Astrocyte of the spinal cord (primary cell): ENCODE measurements at places on chromosomes 12 and 14.

DNA sequence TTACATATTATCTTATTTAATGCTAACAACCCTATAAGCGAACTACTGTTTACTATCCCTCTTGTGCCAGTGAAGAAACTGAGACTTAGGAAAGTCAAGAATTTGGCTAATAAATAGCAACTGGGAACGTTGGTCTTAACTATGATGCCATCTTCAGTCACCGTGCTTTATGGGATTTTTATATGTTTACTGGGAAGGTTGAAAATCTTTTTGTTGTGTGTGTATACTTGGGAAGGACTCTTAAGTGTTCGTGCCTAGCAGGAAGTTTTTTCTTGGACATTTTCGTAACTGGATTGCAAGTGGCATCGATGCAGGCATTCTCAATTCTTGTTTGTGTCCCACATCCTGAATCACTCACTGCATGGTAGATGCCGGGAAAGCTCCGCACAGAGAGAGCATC is 9.4 kb downstream of the SFSWAP start:
- DNase-seq: no peak

- peak; percentile 66 for DNase-seq
Observed at GRCh38 chr12:10331642-10332239, 24.1 kb downstream of the KLRD1 start.

GRCh38 chr14:104199266-104199895 is 61.0 kb downstream of the KIF26A start:
- no peak for DNase-seq

- peak; percentile 33 for DNase-seq
Observed at GRCh38 chr12:116346222-116346621, 68.7 kb upstream of the MED13L start.

GRCh38 chr14:36538051-36538450 is 18.0 kb upstream of the NKX2-1 start:
- DNase-seq: no peak

DNA sequence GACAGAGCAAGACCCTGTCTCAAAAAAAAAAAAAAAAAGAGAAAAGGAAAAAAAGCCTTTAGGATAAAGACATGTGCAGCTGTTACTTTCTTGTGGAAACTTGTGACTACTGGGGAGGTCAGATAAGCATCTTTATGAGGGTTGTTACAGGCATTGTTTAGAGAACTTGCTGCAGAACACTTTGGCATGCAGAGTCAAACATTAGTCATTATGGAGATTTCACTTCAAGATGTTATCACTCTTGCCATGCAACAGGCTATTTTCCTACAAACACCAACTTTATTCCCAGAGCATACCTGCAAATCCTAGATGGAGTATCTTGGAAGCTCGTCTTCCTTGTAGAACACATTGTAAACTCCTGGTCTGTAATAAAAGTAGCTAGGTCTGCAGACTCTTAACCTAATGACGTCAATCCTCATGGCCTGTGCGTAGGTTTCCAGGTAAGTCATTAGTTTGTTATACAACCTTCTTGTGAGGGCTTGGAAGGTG is 36.3 kb upstream of the WDR89 start:
- DNase-seq: peak; percentile 35

- no peak for DNase-seq
Observed at GRCh38 chr14:53710615-53711014, 246.0 kb downstream of the BMP4 start.

DNA sequence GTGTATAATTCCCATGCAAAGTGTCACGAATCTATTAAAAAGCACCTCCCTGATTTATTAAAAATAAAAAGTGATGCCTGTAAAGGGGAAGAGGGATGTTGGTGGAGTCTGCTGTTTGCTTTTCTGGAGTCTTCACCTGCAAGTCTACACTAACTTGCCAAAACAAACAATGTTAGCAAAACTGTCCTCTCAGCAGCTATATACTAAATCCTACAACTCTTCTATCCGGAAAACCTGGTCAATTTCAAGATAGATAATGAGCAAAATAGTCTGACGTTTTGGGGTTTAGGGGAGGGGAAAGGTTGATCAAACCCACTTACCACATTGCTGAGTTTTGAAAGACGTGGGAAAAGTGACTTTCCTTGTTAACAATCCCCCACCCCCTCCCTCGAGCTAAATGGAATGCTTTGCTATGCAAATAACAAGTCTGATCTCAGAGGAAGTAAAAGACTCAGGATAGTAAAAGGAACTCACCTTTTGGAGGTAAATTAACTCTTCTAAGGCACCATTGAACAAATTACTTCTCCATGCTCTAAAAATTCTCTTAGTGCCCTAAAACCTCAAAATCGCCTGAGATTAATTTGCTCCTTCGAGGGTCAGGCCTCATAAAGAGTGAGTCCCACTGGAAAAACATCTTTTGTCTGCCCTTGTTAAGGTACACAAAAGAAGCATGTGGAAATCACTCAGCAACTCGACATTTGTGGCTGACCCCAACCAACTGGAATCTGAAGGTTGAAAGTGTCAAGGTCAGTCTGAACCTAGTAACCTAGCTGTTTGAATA is 13.5 kb downstream of the BMP4 start:
- no peak for DNase-seq

- no peak for DNase-seq
Observed at GRCh38 chr14:68450391-68451120, 342.3 kb downstream of the ZFP36L1 start.

DNA sequence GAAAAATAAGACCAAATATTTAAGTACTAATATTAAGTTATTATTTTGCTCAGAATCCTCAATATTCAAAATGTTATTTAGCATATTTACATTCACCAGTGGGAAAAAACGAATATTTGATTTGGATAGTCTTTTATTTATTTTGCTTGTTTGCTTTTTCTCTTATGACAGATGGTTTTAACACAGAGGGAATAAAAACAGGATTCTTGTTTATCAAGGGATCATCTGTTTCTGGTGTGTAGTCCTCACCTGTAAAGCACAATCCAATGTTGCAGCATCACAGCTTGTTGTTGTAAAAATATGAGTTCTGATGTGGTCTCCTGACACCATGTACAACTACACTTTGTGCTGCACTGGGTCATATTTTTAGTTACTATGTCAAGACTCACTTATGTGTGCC is 103.9 kb downstream of the AVPR1A start:
- no peak for DNase-seq

GRCh38 chr12:16385782-16386646 is 38.6 kb downstream of the MGST1 start:
- DNase-seq: peak; percentile 73

- peak; percentile 83 for DNase-seq
Observed at GRCh38 chr12:127655691-127656090, 611.3 kb upstream of the TMEM132C start.

- DNase-seq: no peak
Observed at GRCh38 chr14:22979748-22980392, 2.5 kb downstream of the AJUBA start.

DNA sequence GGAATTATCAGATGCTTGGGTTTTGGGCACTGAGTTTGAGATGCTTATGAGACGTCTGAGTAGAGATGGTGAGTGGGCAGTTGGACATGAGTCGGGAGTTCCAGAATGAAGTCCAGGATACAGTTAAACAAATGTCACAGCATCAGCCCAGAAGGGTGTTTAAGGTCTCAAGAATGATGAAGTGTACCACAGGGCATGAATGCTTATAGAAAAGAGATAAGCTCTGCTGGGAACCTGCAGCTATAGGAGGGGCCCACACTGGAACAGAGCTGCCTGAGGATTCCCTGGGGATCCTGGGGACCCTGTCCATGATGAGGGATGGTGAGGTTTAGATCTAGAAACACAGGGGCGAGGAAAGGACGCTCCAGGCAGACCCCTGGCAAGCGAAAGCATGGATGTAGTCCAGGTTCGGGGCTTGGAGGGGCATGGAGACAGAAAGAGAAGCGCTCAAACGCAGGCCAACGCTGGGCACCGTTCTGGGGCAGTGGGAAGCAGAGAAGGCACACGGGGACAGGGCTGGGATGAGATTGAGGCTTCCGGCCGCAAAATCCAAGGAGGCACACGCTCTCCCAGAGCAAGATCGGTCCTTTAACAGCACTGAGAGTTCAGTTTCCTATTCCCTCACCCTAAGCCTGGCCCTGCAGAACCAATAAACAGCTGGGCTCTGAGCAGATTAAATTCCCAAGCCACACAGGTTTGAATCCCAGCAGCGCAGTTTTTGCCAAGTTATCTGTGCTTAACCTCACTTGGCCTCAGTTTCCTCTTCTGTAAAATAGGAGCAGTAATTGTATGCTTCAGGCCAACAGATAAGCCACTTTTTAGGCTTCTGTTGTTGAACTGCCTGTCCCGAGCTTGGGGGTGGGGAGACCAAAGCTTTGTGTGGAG is 52.9 kb downstream of the EID3 start:
- no peak for DNase-seq

DNA sequence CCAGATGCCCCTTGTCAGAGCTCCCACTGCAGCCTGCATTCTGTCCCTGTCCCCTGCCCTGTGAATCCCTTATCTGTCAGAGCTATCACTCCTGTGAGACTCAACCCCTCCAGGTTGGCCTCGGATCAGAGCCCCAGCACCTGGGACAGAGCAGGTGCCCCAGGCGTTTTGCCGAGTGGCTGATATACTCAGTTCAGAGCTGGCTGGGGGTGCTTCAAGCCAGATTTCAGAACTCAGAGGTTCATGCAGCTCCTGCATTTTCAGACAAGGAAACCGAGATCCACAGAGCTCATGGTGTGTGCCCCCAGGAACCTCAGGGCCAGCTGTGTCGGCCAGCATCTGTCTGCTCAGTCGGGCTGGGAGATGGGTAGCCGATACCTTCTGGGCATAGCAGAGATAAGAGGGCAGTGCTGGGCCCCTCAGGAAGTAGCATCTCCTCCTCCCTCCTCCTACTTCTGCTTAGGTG is 228.0 kb upstream of the RTL1 start:
- DNase-seq: no peak

GRCh38 chr14:49692193-49692757 is 645 bp upstream of the KLHDC1 start:
- no peak for DNase-seq

DNA sequence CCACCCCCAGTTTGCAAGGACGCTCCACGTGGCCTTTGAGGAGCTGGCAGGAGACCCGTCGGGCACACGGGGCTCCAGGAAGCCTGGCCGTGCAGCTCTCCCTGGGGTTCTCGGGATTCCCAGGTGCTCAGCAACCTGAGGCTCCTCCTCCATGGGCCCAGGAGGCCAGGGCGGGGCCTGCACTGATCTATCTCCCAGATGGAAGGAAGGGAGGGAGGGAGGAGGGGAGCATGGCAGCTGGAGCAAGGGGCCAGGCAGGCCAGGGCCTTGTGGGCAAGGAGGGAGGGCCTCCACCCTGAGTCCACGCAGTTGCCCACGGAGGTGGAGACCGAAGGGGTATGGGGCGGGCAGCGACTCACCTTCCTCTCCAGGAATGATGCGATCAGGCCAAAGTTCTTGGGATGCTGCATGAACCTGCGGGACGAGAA is 127.3 kb downstream of the RFLNA start:
- DNase-seq: no peak

GRCh38 chr14:20988717-20989470 is 886 bp upstream of the METTL17 start:
- no peak for DNase-seq

- peak; percentile 12 for DNase-seq
Observed at GRCh38 chr12:118063576-118064391, 2.8 kb upstream of the WSB2 start.

DNA sequence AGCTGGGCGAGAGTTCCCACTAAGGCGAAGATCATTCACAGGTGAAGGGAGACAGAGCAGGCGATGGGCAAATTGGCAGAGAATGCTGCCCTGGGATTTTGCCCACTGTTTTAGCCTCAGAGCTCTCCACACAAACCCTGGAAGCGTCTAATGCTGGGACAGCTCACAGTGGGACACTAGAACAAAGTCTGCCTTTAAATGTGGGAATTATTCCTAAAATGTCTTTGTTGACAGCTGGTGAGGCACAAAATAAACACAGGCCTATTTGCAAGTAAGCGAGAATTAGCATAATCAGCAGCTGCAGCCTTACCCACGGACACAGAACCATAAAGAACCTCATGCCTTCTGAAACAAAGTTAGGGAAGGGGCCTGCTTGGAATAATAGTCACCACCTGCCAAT is 824.5 kb downstream of the AACS start:
- DNase-seq: peak; percentile 1

GRCh38 chr14:95290871-95291431 is 28.8 kb downstream of the CLMN start:
- no peak for DNase-seq

GRCh38 chr14:99648027-99648784 is 3.3 kb downstream of the HHIPL1 start:
- DNase-seq: no peak

- peak; percentile 84 for DNase-seq
Observed at GRCh38 chr12:92602476-92602875, 100.3 kb upstream of the PLEKHG7 start.

DNA sequence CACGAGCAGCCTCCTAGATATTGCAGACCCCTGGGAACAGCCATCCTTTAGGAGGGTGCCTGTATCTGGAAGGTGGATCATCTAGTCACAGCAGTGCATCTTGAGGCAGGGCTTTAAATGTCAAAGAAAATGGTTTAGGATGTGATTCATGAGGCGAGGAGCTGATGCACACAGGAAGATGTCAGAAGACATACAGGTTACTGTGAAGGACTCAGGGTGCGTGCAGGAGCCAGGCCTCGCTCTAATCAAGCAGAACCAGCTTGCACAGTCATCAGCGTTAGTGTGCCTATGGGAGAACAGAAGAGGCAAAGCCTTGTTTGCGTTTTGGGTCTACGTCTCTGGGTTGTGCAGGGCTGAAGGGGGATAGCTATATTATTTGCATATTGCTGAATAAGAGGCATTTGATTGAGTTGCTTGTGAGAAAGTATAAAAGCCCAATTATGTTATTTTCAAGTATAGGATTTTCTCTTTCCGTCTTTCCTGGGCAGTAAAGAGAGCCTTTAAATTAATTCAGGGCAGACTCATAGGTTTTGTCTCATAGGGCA is 77.3 kb upstream of the RPH3A start:
- no peak for DNase-seq

- peak; percentile 59 for DNase-seq
Observed at GRCh38 chr12:81639196-81639595, 120.0 kb downstream of the PPFIA2 start.

DNA sequence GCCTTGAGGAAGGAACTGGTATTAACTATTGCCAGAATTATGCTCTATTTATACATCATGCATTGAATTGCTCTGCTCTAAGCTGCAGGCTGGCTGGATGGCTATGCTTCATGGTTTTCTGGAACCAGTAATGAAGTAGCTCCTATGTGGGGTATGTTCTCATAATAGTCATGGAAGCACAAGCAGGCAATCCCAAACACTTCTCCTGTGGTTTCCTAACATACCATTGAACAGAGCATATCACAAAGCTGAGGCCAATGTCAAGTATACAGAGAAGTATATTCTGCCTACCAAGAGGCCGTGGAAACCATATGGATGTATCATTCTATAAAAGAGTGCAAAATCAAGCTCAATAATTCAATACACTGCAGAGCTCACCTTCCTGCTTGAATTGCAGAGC is 1752.4 kb upstream of the FLRT2 start:
- DNase-seq: no peak

GRCh38 chr12:27900920-27901879 is 71.3 kb downstream of the PTHLH start:
- no peak for DNase-seq

DNA sequence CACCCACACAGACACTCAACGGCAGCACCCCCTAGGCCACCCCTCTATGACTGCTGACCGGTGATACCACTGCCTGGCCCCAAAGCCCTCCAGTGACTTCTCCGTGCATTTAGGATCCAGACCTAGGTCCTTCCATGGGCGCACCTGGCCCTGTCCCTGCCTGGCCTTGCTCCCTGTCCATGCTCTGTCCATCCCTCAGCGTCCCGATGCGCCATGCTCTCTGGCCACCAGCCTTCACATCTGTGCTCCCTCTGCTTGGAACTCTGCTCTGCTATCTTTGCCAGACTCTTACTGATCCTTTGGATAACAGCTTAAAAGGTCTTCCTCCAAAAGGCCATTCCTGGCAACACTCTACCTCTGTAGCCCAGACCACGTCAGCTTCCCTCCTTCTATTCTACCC is 25.4 kb upstream of the HDAC7 start:
- DNase-seq: no peak
